ENCODE measurements at places on chromosomes 11 and 22.

- no peak for DNase-seq
Measured at GRCh38 chr22:17079572-17079971, 5.2 kb upstream of the IL17RA start.

DNA sequence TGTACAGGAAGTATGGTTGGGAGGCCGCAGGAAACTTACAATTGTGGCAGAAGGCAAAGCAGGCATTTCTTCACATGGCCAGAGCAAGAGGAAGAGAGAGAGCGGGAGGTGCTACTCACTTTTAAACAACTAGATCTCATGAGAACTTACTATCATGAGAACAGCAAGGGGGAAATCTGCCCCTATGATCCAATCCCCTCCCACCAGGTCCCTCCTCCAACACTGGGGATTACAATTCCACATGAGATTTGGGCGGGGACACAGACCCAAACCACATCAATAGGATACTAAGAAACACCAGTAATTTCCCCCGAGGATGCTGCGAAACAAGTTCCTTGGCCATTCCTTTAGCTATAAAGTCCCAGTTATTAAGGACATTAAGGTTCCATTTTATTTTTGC lies 94.1 kb upstream of the SC5D start:
- no peak for DNase-seq

DNA sequence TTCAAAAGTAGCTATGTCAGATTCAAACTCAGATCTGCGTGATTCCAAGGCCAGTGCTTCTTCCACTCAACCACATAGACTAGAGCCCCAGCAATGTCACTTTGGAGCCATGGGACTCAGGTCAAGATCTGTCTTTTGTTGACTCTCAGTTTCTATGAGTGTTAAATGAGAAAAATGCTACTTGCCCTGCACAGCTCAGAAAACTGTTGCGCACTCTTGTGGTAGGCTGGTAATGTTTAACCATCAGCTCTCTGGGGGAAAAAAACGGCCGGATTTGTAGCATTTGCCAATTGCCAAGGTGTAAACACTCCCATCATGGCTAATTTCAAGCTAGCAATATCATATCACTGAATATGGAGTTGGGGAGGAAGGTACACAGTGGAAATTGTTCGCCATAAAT lies 328.1 kb upstream of the SYN3 start:
- no peak for DNase-seq

- peak; percentile 93 for DNase-seq
Measured at GRCh38 chr11:126284829-126285228, 1.9 kb downstream of the TIRAP start.

- DNase-seq = no peak
Measured at GRCh38 chr11:125671561-125671960, 9.1 kb downstream of the ACRV1 start.

GRCh38 chr11:47152953-47153950 lies 23.4 kb downstream of the ARFGAP2 start:
- DNase-seq = peak; percentile 92

DNA sequence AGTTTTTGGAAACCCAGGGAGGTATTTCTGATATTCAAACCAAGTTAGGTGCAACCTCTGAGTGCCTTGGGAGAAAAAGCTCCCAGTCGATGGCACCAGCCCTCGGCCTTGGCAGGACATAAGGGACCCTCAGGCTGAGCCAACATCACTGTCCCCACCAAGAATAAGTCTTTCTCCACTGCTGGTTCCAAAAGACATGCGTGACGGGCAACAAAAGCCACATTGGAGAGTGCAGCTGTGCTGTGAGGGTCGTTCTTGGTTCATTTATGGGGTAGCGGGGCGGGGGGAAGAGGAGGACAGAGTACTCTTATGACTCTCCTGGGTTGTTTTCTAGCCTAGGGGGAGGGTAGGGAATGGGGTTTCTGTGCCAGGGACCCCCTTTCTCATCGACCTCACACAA lies 11.2 kb upstream of the TPCN2 start:
- DNase-seq = no peak

- DNase-seq = no peak
Measured at GRCh38 chr11:57180081-57180561, 1.6 kb upstream of the LRRC55 start.

DNA sequence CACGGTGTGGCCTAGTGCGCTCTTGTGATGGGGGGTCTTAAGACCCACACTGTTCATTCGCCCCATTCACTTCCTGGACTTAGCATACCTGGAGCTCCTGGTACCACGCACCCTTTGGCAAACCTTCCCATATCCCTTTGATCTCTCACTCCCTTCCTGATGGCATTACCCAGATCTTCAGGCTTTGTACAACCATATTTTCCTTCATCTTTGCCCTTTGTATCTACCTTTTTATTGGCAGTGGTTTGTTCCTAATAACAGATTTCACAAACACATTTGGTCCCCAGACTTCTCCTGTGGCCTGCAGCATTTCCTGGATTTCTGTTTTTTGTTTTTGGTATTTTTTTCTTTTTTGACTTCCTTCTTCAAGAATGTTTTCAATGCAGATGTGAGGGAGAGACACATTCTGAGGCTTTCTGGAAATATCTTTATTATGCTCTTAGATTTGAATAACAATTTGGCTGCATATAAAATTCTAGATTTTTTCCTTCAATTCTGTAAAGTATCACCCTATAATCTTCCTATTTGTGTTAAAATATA lies 16.1 kb upstream of the IFITM3 start:
- no peak for DNase-seq

Data from NCI-H69 (cell line).